ENCODE measurements at places on chromosomes 1 and 21.
A peak's percentile ranks its signal among the peaks of the same experiment; 100 is the strongest.

- DNase-seq: no peak
Measured at GRCh38 chr1:3068564-3069431, at the start of gene PRDM16. Gene PRDM16 (plus strand): TSS chr1:3069203. CDS start chr1:3069260, 57 bp downstream.

- DNase-seq: no peak
Measured at GRCh38 chr1:178093494-178093950, 382 bp upstream of the RASAL2 start.

DNA sequence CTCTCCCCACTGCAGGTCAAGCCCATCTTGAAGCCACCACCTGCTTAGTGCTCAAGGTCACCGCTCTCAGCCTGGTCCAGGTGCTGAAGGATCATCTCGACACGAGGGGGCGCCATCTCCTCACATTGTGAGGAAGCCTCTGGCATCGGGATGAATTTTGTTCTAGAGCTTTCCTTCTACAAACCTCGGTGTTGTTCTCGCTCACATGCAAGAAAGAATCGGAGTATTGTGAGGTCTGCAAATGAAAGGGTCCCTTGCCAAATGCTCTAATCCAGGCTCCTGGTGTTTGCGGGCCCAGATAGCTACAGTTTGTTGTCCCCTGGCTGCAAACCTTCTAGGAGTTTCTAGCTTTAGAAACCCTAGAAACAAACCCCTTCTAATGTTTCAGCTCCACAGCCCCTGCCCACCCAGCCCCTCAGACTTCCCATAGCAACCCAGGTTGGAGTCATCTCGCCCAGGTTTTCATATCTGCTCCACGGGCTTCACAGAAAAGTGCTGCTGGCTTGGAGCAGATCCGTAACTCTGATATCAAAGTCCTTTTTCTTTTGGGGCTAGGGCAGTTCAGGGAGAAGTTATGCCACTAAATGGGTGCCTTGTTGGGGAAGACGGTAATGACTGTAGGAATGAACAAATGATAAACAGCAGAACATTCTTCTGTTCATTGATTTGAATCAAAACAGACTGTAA lies 8.6 kb upstream of the ATP5PO start:
- peak; percentile 84 for DNase-seq

DNA sequence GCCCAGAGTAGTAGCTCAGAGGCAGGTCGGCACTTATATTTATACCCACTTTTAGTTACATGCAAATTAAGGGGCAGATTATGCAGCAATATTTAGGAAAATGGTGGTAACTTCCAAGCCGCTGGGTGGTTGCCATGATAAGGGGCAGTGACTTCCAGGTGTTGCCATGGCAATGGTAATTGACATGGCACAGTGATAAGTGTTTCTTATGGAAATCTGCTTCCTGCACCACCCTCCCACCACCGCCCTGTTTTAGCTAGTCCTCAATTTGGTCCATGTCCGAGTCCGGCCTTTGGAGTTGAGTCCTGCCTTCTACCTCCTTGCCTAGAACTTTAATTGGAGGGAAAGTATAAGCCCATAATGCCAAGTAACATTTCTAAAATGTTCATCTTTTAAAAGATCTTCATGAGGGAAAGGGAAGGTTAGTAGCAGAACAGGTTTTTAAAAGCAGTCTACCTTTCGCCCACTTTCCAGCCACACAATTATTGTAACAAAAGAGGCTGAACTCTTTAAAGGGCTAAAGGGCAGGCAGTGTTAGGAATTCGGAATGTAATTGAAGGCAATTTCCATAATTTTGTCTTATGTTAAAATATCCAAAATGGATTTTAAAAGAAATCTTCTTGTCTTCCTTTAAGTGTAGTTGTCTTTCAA lies 21.7 kb downstream of the ZBTB8B start:
- DNase-seq: no peak

DNA sequence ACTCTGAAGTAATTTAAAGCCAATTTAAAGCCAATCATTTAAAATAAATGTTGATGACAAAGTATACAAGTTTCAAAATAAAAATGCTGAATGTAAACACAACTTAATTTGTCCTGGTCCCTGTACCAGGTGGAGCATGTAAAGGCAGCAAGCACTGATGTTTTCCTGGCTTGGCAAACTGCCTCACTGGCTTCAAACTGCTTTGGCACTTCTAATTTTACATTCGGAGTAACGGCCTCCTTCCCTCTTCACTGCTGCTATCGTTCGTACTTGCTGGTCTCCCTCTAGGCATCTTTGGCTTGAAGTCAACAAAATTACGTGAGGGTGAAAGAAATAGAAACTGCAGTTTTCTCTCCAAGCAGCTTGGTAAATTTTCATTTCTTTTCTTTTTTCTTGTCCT lies 287.9 kb downstream of the LTN1 start:
- DNase-seq: no peak

- no peak for DNase-seq
Measured at GRCh38 chr1:41359211-41360073, 1.8 kb upstream of the FOXO6 start.

- no peak for DNase-seq
Measured at GRCh38 chr1:73761559-73761958, 436.4 kb downstream of the LRRIQ3 start.
